ENCODE measurements at places on chromosomes 6 and 20.

- DNase-seq = peak; percentile 60
These were observed 33.6 kb upstream of the BTN3A2 start for GRCh38 chr6:26331218-26332073.

- DNase-seq = no peak
These were observed 32.7 kb downstream of the CENPW start for GRCh38 chr6:126372626-126373025.

DNA sequence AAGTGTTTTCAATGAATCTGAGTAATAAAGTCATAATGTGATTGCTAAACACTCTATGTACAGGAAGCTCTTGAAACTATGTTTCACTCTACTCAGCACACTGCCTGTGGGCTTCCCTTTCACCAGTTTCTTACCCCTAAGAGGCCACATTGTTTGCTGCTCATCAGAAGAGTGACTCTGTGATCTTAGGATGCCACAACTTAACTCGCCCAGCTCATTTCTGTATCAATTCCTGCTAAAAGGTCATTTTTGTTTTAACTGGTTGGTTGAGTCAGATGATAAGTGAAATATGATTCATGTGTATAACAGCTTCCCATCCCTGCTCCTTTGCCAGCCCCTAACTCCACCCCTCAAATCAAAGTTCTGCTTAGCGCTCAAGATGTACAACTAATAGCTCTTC is 9.8 kb upstream of the NDUFAF4 start:
- no peak for DNase-seq

DNA sequence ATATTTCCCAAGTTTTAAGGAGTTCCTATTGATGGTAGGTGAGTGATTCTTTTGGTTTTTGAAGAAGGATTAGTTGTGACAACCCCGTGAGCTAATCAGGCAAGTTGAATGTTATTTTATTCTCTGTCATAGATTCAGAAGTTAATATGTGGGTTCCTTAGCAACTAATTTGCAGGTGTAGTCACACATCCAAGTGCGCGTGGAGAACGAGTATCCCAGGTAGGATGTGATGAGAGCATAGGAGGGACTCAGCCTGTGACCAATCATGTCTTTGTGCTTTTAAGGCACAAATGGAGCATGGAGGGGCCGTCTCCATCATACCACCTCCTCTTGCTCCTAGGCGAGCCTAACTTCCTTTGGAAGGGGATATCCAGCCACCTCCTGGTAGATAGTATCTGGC is 41.1 kb downstream of the PPP1R14C start:
- DNase-seq = no peak

- DNase-seq = no peak
These were observed 28.6 kb upstream of the NOTCH4 start for GRCh38 chr6:32252331-32253009.

DNA sequence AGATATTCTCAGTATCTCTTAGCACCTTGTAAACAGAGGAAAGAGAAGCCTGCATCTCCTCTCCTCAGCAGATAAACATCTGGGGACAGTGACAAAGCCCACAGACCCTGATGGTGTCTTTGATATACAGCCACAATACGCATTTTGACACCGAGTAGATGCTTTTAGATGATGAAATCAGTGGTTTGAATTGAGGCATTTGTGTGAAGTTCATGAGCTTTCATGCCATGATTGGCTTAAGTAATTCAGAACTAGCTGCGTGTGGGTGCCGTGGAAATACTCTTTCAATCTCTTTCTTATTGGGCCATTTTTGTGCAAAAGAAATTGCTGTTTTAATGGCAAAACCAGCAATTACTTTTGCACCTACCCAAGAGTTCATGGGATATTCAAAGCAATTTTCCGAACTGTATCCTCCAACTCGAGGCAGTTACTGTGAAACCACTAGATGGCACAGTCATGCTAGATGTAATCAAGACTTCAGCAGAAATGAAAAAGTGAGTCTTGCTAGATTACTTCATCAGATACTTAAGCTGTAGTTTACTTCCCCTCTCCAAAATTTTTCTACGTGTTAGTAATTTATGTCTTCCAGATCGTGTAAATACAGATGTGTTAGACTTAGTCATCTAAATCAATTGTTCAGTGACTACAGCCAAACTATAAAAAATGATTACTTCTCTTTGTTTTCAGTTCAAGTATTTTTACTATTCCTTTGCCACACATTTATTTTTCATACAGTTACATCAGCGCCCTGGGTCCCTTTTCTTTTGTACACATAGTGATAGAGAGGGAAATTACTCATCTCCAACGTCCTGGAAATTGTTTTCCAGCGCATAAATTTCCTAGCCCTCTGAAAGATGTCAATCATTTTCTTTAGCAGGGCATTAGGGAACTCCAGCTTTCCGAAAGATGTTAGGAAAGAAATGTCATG is 49.4 kb downstream of the IYD start:
- DNase-seq = peak; percentile 50

DNA sequence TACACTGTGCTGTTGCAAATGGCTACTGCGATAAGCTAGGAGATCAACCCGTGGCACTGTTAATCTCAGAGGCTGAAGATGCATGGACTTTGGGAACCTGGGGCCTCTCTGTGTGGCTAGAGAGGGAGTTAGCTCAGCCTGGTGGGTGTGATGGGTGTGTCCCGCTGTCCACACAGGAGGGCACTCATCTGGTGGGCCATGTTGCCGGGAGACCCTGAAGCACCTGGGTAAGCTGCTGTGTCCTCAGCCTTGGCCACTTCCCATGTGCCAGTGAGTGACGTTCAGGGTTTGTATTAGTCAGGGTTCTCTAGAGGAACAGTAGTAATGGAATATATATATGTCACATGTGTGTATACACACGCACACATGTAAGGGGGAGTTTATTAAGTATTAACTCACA is 132.7 kb downstream of the ERMARD start:
- no peak for DNase-seq

DNA sequence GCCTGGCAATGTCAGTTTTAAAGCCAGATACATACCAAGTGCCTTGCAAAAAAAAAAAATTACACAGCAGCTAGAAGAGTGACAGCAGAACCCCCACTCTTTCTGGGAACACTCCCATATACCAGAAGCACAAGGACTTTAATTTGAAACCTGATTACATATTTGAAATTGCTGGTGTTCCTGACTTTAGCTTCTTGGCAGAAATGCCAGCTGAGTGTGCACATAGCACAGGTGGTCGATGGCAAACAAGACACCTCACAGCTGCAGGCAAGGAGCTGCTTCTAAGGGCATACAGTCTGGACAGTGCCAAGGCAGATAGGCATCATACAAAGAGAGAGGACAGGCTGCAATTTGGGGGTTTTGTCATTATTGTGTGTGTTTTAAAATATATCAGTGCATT is 150.7 kb upstream of the SGK1 start:
- DNase-seq = peak; percentile 38

GRCh38 chr20:18477821-18478220 is 10.6 kb downstream of the POLR3F start:
- no peak for DNase-seq

- no peak for DNase-seq
These were observed 992.5 kb upstream of the CITED2 start for GRCh38 chr6:140366991-140367390.

DNA sequence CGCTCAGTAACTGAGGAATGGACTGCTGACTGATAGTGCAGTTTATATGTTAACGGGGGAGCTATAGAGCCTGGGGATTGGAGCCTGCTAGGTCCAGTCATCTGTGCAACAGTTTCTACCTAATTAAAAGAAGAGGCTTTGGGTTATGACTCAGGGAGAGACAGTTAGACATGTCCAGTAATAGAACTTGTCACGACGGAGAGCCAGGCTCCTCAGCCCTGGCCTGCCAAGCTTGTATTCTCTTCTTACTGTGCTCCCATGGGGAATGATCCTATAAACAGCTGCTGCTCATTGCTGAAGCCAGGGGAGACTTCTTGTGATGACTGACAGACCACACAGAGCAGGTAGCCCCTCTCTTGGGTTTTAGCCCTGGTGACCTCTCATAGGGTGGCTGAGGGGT is 69.3 kb downstream of the SYNJ2 start:
- DNase-seq = no peak

DNA sequence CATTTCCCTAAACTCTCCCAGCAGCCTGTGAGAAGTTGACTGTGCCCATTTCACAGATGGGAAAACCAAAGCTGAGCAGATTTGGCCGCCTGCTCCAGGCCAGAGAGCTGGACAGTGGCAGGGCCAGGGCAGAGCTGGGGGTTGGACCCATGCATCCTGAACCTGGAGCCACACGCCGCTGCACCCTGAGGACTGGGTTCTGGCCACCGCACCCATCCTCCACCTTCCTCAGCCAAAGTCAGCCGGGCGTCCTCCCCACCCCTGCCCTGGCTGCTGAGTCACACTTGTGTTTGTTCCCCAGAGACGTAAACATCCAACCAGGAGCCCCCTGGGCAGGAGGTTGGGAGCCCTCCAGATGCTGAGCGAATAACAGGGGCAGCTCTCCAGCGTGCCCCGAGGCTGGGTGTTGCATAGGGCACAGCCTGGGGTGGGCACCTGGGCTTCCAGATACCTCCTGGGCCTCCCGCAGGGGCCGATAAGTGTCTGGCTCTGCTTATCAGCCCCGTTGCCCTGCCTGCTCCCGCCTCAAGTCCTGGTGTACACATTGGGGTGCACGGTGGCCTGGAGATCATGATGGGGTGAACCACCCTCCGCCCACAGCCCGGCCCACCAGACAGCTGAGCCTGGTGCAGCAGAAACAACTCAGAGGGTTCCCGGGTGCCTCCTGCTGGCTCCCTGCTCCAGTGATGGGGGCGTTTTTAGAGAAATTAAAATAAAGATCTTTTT is 23.8 kb downstream of the RBM38 start:
- no peak for DNase-seq

DNA sequence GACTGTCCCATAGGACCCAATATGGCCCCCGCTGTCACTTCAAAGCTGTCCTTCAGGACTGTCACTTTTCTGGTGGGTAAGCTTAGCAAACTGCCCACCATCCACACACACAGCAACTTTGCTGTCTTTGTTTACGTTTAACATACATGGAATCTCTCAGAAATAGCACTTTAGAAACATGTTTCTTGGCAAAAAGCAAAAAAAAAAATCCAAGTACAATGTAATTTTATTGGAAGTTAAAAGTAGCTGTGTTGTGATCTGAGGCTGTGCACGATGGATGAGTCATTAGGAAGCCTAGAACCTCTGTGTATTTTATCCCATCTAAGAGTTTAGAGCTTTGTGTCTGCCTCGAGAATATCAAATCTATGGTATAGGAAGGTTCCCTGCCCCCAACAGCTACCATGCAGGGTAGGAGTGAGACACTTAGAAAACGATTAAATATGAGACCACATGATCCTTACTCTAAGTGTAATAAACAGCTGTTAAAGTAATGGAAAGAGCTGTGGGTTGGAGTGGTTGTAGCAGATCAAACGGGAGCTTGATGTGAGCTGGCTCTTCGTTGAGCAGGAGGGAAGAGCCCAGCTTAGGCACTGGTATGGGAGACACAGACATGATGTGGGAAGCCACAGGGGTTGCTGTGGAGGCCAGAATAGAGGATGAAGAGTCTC is 119.5 kb downstream of the PLEKHG1 start:
- DNase-seq = no peak

GRCh38 chr6:124119596-124119995 is 315.9 kb downstream of the NKAIN2 start:
- peak; percentile 60 for DNase-seq

DNA sequence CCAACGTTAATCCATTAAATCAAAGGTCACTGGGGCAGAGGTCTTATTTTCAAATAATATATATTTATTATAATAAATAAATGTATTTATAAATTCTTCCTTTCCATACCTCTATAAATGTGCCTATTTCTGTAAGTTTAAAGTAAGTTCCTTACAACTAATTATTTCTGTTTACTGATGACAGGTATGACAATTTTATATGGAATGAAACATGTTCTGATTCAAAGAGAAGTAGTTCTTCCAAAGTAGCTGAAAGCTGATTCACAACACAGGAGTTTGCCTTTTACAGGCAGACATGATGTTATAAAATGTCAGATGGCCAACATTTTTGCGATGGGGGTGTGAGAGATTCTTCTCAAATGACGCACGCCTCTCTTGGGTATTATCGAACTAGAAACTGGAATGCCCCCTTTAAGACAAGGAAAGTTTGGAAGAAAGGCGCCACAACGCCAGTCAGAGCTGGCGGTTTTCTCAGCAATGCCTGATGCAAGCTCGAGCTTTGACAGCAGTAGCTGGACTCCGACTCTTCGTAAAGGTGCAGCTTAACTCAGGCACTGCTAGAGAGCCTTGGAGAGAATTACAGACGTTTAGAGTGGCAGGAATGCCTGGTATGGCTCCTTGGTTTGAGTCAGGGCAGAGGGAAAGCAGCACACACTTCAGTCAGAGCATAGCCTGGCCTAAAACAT is 92.1 kb downstream of the FOXC1 start:
- no peak for DNase-seq

- no peak for DNase-seq
These were observed 298.1 kb upstream of the FOXQ1 start for GRCh38 chr6:1013656-1014430.

GRCh38 chr6:167031082-167031709 is 32.0 kb downstream of the CEP43 start:
- no peak for DNase-seq

DNA sequence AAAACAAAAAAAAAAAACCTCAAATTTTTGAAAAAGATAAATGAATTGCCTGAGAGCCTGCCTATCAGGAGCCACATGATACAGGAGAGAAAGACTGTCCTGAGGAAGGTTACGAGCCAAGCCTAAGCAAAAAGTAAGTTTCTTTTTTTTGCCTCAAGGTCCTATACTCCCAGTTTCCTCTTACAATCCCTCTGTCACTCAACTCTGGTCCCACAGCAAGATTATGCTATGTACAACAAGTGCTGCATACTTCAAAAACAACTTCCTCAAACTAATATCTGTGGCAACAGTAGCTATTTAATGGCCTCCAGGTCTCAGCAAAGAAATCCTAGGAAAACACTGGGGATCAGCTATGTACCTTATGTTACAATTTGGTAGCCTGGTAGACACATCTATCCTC is 46.8 kb downstream of the PLN start:
- DNase-seq = no peak

DNA sequence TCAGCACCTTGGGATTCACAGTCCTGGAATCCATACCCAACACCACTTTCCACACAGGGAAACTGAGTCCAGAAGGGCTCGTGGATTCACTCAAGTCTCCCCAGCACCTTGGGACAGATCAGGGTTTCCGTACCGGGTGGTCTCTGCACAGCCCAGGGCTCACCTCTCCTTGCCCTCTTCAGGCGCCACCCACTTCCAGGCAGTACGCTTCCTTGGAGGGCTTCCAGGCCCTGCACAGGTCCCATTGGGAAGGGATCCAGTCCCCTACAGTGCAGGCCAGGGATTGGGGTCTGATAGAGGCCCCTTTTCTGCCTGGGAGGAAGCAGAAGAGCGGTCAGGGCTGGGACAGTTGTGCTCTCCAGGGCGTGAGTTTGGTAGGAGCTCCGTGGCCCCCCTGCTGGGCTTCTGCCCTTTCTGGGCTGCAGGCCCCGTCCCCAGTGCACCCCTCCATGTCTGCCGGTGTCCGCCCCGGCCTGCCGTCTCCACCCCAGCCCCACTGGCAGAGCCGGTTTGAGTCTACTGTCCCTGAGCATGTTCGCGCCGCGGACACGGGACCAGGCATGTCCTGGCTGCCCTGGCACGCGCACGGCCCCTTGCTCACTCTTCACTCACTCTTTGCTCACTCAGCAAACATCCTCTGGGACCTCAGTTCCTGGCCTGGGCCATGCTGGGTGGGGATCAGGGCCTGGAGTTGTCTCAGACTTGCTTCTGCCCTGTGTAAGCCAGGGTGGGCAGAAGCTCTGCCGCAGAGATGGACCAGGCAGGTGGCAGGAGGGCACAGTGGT is 12.6 kb downstream of the SRC start:
- DNase-seq = no peak
